ENCODE measurements at places on chromosomes 11 and 22.

GRCh38 chr22:24205438-24206195 lies 24.3 kb downstream of the SUSD2 start:
- no peak for DNase-seq

DNA sequence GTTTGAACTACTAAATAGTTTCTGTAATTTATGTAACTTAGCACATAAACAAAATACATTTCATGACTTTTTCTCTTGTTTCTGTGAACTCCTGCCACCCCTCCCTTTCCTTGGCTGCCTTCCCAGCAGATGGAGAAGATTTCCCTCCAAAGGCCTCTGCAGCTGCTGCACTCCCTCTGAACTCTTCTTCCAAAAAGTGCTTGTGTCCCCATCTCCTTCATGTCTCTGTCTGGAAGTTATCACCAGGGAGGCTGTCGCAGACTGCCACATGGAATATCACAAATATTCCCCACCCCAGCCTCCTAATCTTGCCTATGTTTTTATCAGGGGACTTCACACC lies 1068.3 kb downstream of the OPCML start:
- DNase-seq = no peak

- DNase-seq = peak; percentile 58
Observed at GRCh38 chr11:64844330-64845128, at the start of gene CDC42BPG. Gene CDC42BPG (minus strand): TSS chr11:64844653. CDS start chr11:64844569, 84 bp downstream.

DNA sequence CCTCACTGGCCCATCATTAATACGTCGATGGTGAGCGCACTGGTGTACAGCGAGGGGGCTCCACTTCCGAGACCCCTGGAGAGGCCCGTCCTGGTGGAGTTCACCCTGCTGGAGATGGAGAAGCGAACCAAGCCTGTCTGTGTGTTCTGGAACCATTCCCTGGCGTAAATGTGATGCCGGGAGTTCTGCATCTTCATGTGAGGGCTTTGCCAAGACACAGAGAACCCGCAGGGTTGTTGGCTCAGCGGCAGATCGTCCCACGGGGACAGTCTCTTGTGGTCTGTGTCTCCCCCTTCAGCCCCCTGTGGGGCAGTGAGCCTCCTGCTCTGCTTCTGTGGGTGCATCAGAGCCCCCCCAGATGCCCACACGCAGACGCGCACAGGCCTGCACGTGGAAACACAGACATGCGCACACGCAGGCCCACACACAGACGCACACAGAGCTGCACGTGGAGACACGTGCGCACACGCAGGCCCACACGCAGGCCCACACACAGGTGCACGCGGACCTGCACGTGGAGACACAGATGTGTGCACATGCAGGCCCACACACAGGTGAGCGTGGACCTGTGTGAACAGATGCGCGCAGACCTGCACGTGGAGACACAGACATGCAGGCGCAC lies 55.8 kb upstream of the PRODH start:
- no peak for DNase-seq

DNA sequence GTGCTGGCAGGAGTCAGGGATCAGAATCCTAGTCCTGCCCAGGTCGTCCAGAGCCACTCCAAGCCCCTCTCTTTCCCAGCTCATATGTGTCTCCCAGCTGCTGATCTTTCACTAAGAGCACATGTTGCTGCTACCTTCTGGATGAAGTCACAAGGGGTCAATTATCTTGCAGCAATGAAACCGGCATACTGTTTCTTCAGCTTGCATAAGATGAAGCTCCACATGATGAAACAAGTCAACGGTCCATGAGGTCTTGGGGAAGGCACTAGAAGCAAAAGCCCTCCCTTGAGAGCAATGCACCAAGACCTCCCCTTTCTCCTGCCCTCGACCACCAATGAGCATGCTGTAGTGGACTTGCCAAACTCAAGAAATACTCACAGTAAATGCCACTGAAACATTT lies 148.9 kb downstream of the TENM4 start:
- DNase-seq = no peak

DNA sequence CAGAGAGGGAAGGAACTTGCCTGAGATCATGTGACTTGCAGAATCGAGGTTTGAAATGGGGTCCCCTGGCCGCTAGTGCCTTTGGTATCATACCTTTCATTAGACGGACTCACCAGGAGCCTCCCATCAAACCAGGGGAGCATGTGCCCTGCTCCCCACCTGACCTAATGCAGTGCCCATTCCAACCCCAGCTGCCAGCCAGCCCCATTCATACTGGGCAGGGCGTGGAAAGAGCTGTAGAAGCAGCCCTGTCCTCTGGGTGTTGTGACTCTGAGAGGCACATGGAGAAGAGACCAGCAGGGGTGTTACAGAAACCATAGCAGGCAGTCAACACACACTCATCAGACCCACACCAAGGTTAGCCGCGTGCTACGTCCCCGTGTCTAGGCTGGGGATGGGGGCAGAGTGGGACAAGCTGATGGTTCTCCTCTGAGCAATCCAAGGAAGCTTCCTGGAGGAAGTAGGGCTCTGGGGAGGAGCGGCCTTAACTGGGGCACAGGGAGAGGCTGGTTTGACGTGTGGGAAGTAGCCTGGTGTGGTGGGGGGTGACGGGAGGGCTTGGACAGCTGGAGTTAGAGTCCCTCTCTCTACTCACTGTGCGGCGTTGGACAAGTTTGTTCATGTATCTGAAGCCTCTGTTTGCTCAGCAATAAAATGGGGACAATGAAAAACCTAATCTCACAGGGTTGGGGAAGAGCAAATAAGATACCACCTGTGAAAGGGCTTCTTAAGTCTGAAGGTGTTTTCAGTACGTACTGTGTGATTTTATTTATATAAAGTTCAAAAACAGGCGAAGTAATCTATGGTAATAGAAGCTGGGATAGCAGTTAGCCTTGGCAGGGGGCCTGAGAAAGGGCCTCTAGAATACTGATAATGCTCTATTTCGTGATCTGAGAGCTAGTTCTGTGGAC lies 14.0 kb downstream of the GRIK4 start:
- no peak for DNase-seq

DNA sequence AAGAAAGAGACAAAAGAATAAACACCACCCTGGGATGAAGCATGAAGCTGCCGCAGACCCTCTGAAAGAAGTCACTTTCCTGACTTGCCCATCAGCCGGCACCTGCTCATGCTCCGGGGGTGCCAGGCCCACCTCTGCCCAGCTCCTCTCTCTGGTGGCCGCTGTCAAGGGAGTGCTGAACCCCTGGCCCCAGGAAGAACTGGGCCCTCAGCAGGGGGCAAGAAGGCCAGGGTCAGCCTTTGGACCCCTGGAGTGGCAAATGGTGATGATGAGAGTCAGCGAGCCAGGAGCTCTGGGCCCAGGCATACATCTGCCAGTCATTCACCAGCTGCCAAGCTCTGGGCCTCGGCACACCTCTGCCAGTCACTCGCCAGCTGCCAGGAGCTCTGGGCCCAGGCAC lies 17.4 kb downstream of the TTLL8 start:
- DNase-seq = no peak

DNA sequence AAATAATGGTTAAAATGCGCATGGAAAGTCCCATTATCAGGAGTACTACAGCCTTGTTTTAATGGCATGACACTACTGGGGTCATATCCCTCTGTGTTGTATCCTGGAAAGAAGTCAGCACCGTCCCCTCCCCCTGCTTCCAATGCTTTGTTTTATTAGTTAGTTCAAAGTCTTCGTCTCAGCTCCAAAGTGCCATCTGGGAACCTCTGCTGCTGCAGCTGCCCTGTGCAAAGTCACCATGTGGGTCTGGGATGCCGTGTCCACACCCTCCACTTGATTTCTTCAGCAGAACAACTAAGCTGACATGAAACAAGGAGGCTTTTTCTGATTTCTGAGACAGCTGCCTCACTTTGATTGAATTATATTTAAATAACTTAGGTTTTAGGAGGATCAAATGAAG lies 29.5 kb upstream of the NCAM1 start:
- no peak for DNase-seq

- no peak for DNase-seq
Observed at GRCh38 chr11:14458377-14458776, 41.2 kb downstream of the COPB1 start.

DNA sequence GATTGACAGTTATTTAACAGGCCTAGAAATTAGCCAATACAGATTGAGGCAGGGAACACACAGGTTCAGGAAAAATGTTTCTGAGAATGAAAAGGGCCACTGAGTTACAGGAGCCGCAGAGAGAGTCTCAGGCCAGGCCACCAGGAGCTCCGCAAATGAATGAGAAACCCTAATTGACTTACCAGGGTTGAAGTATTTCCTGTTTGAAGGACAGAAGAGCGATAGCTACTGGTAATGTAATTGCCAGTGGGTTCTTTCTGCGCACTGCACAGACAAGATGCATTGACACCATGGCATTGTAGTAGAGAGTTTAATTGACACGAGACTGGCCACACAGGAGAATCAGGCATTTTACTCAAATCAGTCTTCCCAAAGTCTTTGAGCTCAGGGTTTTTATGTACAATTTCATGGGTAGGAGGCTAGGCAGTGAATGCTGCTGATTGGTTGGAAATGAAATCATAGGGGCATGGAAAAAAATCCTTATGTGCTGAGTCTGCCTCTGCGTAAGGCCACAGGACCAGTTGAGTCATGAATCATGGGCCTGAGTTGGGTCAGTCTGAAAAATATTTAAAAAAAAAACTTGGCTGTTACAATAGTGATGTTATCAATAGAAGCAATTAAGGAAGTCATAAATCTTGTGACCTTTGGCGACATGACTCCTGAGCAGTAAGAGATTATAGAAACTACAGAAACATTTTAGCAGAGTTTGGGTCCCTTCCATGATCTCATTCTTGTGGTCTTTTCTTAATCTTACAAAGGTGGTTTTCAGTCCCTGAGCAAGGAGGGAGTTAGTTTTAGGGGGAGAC lies 203.8 kb downstream of the CASP12 start:
- no peak for DNase-seq

- DNase-seq = no peak
Observed at GRCh38 chr11:65777241-65777640, 3.5 kb downstream of the AP5B1 start.

- peak; percentile 65 for DNase-seq
Observed at GRCh38 chr22:39496131-39496838, 5.8 kb upstream of the MIEF1 start.

All from neural crest cell (in vitro differentiated cells).